8988T (cell line): ENCODE measurements at places on chromosomes 11 and 22.

DNA sequence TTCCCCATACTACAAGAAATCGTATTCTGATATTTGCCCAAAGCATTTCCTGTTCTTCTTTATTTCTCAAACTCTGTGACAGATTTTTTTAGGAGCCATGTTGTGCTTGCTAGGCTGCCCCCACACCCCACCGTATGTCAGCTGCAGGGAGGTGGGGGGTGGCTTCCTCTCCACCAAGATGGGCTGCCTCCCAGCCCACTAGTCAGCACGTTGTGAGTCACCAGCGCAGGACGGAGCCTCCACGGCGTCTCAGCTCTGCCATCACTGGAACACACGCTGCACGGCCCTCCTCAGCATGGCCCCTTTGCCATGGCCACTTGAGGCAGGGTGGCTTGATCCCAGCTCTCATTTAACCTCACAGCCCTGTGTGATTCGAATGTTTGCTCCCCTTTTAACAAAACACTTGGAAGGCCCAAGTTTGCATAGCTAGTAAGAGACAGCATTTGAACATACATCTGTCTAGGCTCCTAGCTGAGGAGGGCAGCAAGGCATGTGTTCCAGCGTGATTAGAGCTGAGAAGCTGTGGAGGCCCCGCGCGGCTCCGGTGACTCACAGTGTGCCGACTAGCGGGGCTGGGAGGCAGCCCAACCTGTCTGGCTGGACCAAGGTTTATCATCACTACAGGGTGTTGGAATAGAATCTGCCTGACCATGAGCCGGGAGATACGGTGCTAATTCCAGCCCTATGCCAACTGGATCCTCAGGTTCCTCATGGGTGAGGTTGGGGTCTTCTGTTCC, 180.7 kb upstream of the NCAM1 start:
- DNase-seq, result no peak

GRCh38 chr11:47786373-47786772, 19.2 kb upstream of the FNBP4 start:
- no peak for DNase-seq

DNA sequence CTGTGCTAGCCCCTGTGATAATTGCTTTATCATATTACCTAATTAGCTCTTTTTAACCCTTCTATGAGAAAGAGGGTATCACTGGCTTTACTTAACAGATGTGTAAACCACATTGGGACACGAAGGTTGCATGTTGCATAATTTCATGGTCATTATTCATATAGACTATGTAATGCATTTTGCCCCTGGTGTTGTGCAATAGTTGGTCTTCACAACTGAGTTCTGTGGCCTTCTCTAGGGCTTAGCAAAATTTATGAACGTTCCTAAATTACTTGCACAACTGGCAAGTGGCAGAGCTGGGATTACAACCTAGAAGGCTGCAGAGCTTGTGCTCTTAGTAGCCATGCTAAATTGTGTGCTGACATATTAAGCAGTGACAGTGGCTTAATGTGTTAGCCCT, 34.6 kb upstream of the PDGFD start:
- DNase-seq, result no peak

DNA sequence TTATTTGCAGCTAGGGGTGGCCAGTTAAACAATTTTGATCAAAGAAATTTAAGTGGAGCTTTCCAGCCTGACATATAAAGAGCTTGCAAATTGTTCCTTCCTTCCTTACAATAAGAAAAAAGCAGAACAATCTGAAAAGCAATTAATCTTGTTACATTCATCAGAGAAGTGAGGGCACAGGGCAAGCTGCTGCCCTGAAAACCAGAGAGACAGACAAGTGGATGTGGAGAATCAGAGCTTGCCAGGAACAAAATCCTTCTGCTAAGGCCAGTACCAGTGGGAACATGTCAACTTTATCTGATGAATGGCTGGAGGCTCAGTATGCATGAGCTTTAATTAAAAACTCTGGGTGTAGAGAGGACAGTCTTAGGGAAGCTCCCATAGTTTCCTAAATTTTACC, 8.8 kb downstream of the CCDC179 start:
- no peak for DNase-seq

GRCh38 chr11:33291004-33291777, 34.0 kb downstream of the HIPK3 start:
- DNase-seq, result no peak

DNA sequence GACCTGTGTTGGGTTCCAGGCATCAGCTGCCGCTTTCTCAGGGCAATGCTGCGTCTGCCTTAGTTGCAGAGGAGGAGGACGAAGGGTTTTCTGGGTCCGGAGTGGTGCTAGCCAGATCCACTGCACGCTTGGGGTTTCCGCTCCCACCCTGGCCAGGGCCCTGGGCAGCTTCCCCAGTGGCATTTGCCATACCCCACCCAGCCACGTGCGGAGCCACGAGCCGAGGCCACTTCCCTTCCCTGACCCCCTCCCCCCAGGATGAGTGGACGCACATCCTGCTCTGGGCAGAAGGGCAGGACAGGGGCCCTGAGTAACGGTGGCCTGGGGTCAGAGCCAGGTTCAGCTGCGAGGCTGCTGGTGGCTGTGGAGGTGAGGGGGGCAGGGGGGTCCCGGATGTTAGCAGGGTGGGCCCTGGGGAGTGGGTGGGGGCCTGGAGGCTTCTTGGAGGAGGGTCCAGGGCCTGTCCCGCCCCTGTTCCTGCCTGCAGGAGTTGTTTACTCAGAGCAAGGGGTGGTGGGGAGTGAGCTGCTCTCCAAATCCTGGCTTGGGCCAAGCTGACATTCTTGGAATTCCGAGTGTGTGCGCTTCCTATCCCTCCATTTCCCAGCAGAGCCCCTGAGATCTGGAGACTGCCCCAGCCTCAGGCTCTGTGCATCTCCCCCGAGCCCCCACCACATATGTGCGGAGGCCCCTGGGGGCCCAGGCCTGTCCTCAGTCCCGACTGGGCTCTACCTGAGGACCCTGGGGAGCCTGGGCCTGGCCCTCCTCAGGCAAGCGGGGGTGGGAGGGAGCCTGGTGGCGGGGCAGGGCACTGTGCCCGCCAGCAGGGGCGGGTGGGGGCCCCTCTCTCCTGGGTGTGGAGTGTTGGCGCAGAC, 1.4 kb downstream of the TSPAN4 start:
- DNase-seq, result peak; percentile 98

GRCh38 chr11:2924381-2924780, 4.8 kb downstream of the PHLDA2 start:
- DNase-seq, result peak; percentile 70

GRCh38 chr22:24482575-24482974, 12.6 kb upstream of the UPB1 start:
- no peak for DNase-seq

DNA sequence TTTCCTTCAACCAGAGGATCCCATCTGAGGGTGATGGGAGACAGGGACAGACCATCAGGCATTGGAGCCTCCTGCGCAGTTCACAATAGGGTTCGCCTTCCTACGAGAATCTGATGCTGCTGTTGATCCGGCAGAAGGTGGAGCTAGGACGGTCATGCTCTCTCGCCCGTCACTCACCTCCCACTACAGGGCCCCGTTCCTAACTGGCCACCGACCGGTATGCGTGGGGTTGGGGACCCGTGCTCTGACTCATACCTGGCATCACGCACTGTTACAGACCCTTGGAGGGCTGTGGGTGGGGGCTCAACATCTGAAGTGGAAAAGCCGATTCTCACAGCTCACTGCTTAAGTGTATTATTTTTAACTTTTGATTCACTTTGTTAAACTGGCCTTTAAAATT, 402.3 kb downstream of the BRD1 start:
- DNase-seq, result no peak

GRCh38 chr22:19057999-19058491, 64.2 kb downstream of the DGCR2 start:
- DNase-seq, result no peak

DNA sequence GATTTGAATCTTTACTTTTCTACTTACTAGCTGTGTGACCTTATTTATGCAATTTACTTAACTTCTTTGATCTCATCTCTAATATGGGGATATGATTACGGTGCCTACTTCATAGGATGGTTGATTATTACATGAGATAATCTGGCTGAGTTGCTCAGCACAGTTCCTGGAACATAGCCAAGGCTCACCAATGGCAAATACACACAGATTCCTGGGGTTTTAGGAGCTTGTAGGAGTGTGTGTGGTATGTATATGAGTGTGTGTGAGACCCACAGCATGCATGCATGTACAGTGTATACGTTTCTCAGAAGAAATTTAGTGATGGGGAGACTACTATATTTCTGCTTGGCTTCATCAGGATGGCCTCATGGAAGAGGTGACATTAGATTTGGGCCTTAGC, 256.9 kb downstream of the KIRREL3 start:
- no peak for DNase-seq

DNA sequence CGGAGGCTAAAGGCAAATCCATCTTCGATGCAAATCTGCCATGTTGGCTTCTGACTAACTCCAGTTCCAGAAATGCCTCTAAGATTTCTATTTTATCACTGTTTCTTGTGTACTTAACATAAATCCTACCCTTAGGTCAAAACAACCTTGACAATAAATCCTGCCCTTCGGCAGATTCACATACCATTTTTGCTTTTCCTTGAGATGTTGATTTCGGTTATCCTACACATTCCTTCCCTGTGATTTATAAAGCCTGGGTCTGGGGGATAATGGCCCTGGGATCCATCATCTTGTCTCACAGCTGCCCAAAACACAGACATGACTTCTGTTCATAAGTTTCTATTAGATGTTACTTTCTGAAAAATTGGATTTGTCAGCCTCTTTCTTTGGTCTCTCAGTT, 231.7 kb upstream of the CARD18 start:
- DNase-seq, result no peak

GRCh38 chr22:22761963-22762772, 117.8 kb downstream of the GGTLC2 start:
- no peak for DNase-seq

DNA sequence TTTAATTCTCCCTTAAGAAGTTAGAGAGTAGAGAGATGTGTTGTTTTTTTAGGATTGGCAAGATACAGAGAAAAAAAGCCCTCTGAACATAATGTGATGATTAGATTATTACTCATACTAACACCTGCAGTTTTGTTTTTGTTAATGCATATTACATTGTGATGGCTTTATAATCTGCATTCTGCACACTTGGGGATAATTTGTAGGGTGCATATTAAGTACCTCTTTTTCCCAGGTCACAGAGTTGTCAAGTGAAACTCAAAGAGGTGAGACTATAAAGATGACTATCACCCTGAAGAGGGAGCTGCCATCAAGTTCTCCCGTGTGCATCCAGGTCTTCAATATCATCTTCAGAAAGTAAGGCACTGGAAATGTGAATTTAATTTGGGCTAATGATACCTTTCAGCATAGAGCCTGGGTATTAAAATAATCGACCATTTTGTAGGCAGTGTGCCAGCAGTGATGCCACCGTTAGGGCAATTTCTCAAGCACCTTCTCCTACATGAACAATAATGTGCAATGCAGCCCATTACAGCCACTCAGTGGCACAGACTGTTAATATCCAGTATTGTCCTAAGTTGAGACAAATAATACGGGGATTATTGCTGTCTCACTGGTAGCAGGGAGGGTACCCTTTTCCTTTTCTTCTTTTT, 16.2 kb downstream of the PIWIL4 start:
- DNase-seq, result no peak

DNA sequence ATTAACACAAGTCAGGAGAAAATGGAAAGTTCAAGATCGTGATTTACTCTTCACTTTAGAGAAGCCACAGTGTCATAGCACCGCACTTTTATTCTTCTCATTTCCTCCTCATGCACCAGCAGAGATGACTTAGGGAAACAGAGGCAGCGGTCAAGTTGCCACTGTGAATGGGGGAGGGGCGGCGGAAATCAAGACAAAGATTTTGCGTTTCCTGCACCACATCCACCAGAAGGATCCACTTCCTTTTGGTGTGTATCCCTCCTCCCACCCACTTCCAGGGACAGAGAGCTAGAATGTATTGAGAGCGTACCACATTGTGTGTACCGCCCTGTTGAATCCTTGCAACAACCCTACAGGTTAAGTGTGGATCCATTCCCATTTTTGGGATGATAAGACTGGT, 21.8 kb downstream of the TSPAN18 start:
- DNase-seq, result no peak

- DNase-seq, result no peak
These were observed 134.8 kb upstream of the DDI1 start for GRCh38 chr11:103901656-103902055.

DNA sequence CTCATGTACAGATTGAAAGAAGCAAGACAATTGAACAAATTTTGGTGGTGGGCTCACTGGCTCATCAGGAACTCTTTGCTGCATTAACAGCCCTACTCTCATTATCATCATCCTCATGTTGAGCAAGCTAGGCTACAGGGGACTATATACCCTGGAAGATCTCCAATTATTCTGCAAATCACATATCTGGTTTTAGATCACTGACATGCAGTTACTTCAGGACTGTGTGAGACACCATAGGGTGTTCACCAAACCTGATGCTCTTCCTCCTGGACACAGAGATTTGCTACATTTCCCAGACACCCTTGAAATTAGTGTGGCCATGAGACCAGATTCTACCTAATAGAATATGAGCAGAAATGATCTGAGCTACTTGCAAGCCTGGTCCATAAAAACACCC, 23.0 kb upstream of the ME3 start:
- no peak for DNase-seq

DNA sequence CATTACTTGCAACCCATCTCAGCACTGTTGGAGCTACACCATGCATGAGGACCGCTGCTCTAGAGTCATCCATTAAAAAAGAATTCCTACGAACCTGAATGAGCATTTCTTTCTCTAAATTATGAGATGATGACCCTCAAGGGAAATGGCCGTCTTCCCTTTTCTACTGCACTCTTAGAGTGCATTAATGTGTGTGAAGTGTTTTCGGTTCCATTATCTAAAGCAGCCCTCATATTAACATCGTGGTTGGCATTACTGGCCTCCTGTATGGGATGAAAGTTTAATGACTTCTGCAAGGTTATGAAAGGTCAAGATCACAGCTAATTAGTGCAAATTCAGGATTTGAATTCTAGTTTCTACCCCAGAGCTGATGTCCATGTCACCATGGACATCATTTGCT, 16.7 kb downstream of the CD44 start:
- no peak for DNase-seq

DNA sequence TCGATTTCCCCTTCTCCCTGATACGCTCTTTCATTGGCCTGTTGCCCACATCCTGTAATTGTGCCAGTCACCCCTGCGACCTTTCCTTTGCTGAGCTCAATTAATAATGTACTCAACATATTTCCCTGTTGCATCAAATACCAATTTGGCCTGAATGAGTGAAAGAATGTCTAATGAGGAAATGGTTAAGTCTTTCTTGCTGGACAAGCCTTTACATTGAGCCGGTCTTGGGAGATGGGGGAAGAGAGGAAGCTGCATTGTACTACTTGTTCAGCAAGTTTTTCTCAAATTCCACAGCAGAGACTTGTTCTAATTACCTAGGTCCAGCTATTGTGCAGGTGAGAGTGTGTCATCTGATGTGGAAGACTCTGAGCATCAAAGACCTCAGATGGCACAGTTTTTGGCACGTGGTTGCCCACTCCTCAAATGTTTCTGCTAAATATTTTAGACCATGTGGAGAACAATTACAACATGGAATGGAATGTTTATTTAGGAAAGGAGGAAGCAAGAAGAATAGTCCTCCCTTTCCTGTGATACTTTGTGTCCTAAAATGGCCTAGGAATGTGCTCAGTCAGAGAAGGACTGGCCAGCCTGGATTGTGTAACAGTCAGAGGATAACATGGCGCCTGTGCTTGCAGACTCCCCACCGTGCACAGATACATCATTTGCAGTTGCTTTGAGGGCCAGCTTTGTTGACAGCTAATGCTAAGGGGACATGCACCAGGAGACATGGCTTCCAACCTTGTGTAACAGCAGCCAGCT, 129.5 kb upstream of the E2F8 start:
- DNase-seq, result no peak

- DNase-seq, result no peak
These were observed at the start of gene SLC1A2 for GRCh38 chr11:35419184-35419829. TSS of gene SLC1A2 (minus strand) at chr11:35419558. CDS start at chr11:35418966, 592 bp downstream.
